Right lung (tissue), 10 donors: ENCODE measurements at places on chromosomes 12 and 14.

GRCh38 chr12:5723711-5724252 lies 221.3 kb downstream of the ANO2 start:
- DNase-seq, result no peak

GRCh38 chr12:130044991-130045621 lies 117.2 kb upstream of the FZD10 start:
- DNase-seq, result no peak

DNA sequence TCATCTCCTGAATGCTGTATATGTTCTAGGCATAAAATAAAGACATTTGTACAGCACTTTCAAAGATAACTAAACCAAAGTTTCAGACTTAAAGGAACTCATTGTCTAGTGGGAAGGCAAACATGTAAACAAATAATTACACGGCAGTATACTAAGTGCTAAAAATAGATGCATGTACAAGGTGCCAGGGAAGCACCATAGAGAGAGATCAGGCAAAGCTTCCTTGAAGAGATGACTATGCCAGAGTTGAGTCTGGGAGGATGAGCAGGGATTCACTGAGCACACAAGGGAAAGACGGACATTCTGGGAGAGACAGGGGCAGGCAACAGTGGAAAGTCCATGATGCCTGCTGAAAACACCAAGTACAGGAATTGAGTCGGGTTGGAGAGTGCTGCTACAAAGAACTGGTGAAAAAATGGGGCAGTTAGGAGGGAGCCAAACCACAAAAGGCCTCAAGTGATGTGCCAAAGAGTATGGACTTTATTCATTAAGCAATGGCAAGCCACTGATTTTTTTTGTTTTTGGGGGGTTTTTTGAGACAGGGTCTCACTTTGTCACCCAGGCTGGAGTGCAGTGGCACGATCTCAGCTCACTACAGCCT lies 26.8 kb downstream of the ANKS1B start:
- DNase-seq, result no peak

GRCh38 chr12:28998662-28999120 lies 150.4 kb upstream of the FAR2 start:
- DNase-seq, result peak; percentile 26

- no peak for DNase-seq
These were observed 138.6 kb downstream of the NUBPL start for GRCh38 chr14:31699809-31700208.

- DNase-seq, result no peak
These were observed 6.2 kb upstream of the KRT84 start for GRCh38 chr12:52391618-52392002.

GRCh38 chr14:61334197-61334701 lies 12.9 kb downstream of the PRKCH start:
- DNase-seq, result no peak

DNA sequence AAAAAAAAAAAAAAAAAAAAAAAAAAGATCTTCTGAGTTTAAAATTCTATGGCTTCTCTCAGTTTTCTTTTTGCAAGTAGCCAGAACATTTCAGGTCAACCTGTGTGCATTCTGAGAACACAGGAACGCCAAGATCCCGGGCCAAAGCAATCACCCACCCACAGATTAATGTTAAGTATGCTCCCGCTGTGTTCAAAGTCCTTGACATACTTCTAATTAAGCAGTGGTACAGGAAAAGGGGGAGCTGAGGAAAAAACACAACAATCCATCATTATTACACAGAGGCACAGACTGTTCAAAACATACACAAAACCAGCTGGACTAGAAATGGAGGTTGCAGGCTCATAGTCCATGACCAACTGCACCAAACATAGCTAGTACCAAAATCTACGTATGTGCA lies 2.8 kb downstream of the FBXO21 start:
- DNase-seq, result no peak
